Posterior cingulate gyrus (tissue), 11 donors: ENCODE measurements at places on chromosomes 1 and 21.

GRCh38 chr1:84996846-84997666 lies at the start of gene MCOLN2:
TSS of gene MCOLN2 (minus strand) at chr1:84997113. CDS start at chr1:84996872, 241 bp downstream.
- no peak for DNase-seq

- no peak for DNase-seq
Measured at GRCh38 chr1:177934461-177934860, 35.4 kb downstream of the SEC16B start.

GRCh38 chr1:223477456-223477855 lies 84.2 kb downstream of the CCDC185 start:
- DNase-seq: no peak

- no peak for DNase-seq
Measured at GRCh38 chr1:157025385-157025784, 20.2 kb downstream of the ARHGEF11 start.

DNA sequence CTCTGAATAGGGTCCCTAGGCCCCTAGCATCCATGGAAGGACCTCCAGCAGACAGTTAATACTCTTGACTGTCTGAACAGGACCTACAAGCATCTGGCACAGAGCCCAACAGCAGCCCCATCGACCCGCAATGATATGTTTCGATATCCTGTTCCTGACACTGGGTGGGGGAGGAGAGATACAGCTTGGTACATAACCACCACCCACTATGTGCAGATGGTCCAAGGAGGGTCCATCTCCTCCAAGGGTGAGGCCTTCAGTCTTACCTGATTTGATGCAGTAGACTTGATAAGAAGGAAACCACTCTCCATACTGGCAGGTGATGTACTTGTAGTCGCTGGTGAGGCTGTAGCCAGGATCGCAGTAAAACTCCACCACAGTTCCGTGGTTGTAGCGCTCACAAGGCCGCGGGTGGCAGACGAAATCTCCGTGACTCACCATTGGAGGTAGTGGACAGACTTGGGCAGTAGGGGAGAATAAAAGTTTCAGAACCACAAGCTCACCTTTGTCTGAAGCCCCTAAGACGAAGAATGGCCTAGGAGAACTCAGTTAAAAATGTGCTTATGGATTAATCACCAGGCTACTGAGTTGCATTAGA lies 86.0 kb upstream of the TLR5 start:
- no peak for DNase-seq

- DNase-seq: no peak
Measured at GRCh38 chr1:169529068-169529642, 43.4 kb upstream of the SLC19A2 start.

DNA sequence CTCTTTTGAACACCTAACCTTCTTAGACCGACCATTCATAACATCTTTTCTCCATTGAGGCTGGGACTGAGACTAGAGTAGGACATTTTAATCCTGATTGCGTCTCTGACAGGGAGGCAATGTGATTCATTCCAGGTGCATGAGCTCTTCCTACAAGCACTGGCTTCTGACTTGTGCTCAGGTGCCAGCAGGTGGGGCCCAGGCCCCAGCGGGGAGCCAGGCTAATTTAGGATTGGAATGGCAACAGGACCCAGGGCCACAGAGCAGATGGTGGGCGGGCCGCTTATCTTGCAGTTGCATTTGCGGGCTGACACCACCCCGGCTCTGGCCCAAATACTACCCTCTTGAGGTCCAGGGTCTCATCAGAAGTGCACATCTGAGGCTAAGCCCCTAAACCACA lies 4.1 kb downstream of the GPA33 start:
- DNase-seq: no peak

- no peak for DNase-seq
Measured at GRCh38 chr1:243982447-243983018, 68.5 kb upstream of the ZBTB18 start.

DNA sequence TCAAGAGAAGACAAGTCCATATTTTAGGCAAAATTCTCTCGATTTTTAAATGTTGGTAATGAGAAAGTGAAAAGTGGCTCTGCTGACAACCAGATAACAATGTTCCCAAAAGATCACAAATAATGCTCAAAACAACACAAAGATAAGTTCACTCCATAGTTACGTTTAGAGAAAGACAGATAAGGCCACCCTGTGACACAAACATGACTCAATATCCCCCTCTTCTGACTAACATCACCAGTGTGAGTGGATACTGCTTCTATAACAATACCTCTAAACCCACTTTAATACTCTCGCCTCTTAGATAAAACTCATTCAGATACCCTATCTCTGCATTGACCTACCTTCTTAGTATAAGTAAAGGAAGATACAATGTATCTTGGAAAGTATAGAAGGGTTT lies 51.2 kb upstream of the RGS7 start:
- DNase-seq: no peak

DNA sequence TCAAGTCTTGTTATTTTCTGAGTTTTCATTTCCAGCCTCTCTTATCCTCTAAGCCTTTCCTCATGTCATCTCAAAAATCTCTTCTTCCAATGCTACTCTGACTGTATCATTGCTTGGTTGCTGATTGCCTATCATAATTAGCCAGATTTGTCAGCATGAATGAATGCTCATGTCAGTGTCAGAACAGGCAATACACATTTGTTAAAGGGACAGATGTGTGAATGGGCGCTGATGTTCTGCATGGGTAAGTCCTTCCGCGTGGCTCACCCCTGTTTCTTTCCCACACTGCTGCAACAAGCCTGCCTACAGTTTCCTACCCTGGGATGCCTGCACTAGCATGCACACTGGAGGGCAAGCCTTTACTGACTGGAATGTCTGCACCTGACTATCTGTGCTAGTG lies 100.6 kb downstream of the RHOU start:
- no peak for DNase-seq

GRCh38 chr1:110487726-110488125 lies 31.2 kb downstream of the KCNA10 start:
- no peak for DNase-seq

DNA sequence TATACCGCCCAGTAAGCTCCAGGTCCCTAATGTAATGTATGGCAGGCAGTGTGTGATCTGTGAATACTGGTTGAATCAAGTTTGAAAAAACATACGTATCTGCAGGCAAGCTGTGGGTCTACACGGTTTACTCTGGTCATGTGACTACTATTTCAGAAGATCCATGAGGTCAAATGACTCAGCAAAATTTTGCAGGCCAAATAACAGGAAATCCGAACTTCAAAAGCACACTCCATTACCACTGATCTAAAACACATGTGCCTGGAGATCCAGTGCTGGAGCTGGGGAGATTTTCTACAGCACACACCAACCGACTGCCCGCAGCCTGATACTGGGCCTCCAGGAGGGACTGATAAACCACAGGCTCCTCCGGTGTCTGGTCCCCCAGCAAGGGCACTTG lies 64.5 kb upstream of the SLC44A3 start:
- DNase-seq: no peak

- no peak for DNase-seq
Measured at GRCh38 chr1:12597792-12598191, 20.2 kb downstream of the DHRS3 start.

GRCh38 chr1:43327549-43328292 lies 9.9 kb upstream of the MPL start:
- DNase-seq: no peak

- DNase-seq: peak; percentile 68
Measured at GRCh38 chr21:17454315-17455027, 58.4 kb upstream of the CXADR start.

- no peak for DNase-seq
Measured at GRCh38 chr1:177770096-177770495, 199.8 kb downstream of the SEC16B start.

DNA sequence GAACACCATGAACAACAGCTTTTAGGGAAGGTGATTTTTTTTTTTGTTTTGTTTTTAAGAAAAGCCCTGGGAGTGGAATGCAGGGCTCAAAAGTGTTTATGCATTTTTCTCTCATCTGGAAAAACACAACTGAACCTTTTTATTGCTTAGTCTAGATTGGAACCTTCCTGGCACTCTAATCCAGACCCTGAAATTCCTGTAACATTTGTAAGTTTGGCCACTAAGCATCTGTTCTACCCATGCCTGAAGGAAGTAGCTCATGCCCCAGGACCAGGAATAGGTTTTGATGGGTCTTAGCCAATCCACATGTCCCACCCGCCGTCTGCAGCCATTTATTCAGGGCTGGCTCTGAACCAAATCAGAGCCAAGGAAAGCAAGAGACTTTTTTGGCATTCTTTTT lies 39.7 kb upstream of the SLC2A1 start:
- no peak for DNase-seq

GRCh38 chr1:240575981-240576662 lies 35.8 kb downstream of the GREM2 start:
- no peak for DNase-seq
